ENCODE measurements at places on chromosomes 16 and 17. TPM values are rescaled to one million over a fixed set of nuclear protein-coding genes. Genes with fewer than 3 reads are reported as not detected.

GRCh38 chr16:56311208-56312027, 113.9 kb downstream of the AMFR start:
- DNase-seq: no peak

DNA sequence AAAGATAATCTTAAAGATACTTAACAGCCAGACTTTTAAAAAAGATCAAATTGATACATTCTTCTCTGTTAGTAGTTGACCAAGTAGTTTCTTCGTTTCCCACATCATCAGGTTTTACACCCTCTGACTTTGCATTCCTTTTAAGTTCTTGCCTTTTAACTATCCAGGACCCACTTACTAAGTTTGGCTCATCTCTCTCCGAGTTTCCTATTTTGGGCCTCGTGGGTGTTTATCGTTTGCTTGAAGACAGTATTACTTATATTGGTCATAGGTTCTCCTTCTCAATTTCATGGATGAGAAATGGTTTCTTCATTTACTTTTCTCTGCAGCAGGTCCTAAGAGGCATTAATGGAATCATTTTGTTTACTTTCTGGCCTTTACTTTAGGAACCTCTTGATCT, 43.2 kb downstream of the RPA1 start:
- no peak for DNase-seq

- no peak for DNase-seq
Observed at GRCh38 chr17:44062871-44063270, 3.6 kb downstream of the LSM12 start.

- DNase-seq: no peak
Observed at GRCh38 chr17:76251478-76252039, 11.3 kb upstream of the RNF157 start.

DNA sequence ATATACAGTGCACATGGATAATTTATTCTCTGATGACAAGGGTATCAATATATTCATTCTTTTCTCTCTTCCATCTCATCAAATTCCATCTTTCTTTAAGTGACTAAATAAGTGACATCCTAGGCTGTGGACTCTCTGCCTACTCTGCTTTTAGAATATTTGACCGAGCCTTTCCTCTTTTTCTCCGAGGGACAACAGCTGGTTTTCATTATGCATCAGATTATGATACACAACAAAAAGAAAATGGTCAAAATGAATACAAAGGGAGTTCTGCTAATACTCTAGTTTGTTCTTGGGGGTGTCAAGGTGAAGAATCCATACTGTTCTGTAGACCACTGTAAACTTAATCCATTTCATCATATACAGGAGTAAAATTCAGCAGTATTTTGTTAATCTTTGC, 942.6 kb downstream of the KCNJ2 start:
- DNase-seq: no peak

GRCh38 chr16:10620120-10620519, 39.7 kb upstream of the EMP2 start:
- DNase-seq: no peak

- DNase-seq: no peak
Observed at GRCh38 chr16:3602320-3602653, 9.1 kb downstream of the SLX4 start.

- DNase-seq: no peak
Observed at GRCh38 chr17:15261802-15262290, 3.3 kb downstream of the PMP22 start.

DNA sequence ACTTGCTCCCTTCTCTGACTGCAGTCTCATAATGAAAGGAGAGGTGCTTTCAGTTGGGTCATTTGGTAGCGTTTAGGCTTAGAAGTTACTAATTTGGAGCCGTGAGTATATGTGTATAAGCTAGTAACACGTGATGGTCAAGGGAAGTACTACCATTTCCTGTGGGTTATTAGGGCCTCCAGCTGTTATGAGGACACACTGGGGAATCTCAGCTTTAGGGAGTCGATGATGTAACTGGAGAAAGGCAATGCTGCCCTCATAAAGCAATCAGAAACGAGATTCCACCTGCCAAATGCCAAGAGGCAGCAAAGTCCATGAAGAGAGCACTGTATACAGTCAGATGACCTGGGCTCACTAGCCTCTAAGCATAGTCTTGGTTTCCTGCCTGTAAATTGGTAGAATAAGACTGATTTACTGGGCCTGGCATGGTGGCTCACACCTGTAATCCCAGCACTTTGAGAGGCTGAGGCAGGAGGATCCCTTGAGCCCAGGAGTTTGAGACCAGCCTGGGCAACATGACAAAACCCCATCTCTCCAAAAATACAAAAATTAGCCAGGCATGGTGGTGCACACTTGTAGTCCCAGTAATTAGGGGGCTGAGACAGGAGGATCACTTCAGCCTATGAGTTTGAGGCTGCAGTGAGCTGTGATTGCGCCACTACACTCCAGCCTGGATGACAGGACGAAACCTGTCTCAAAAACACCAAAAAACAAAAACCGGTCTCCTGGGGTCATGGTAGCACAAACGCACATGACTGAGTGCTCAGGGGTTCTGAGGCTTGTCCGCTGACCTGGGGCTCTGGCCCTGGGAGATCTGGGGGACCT, 53.0 kb downstream of the SF3B3 start:
- DNase-seq: no peak

DNA sequence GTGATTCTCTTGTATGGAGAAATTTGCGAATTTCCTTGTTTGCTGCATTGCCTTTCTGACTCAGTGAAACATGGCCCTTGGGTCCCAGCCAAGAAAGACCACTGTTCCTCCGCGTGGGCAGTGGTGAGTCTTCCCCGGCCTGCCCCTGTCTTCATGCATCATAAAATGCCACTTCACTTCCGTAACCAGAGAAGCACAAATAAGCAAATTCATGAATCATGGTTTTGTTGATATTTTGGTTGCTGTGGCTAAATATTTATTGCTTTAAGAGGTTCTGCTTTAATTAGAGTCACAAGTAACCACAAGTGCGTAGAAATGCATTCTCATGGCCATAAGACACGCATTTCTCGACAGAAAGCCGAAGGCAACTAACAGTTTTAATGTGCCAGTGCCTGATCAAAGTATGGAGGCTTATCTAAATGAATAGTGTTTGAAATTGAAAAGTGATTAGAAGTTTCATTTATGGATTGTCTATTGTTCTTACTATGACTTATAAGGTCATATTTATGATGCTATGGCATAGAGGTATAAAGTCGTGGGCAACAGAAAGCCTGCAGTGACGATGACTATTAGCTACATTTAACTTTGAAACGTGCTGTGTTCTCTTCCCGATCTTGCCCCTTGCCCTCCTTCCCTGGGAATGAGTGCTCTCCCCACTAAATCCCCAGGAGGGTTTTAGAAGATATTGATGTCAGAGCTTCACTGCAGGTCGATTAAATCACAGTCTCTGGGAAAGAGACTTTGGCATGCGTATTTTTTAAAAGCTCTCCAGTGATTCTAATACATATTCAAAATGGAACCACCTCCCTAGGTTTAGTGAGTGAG, 76.0 kb downstream of the WIPI1 start:
- no peak for DNase-seq

- no peak for DNase-seq
Observed at GRCh38 chr16:79419148-79419547, 181.4 kb downstream of the MAF start.

GRCh38 chr17:65690626-65691310, 129.3 kb upstream of the AXIN2 start:
- no peak for DNase-seq

DNA sequence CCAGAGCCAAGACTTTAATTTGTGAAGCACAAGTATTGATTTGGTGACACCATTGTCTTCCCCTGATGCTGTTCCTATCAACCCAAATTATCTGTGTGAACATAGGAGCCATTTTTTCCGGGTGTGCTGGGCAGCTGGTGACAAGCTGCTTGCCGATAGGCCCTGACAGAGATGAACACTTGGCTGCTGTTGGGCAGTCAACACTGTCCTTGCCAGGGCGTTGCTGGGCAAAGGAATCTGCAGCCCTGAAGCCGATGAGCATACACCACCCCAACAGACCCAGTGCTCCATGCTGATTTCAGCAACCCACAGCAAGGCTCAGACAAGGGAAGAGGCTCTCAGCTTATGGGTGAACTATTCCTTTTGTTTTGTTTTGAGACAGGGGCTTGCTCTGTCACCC, 105.4 kb downstream of the YPEL2 start:
- no peak for DNase-seq

DNA sequence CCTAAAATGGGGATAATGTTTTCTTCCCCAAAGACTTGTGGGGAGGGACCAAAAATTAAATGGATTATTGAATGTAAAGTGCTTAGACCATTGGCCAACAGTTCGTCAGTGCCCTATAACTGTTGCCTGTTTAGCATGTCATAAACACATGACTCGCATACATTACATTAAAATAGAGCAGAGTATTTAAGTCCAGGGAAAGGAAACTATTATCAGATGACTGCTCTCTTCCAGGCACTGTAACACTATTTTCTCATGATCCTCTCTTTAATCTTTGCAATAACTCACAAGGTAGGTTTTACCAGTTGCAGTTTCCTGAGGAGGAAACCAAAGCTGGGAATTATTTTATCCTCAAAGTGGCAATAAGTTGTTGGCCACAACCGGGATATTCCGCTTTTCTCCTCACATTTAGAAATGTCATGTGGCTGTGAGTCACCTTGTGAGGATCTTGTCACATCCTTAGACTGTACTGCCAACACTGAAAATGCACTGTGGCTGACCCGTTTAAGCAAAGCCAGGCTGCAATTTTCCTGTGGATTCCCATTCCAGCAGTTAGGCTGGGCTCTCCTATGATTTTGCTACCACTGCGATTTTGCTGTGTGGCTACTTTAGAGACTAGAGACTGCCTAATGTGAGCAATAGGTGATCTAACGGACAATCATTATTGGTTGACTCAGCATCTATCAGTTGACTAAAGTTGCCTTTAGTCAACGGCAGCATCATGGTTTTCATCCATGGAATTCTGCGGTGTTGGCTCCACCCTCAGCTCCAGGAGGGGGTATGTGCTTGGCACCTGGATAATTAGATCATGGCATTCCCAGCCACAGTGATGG, 58.3 kb upstream of the DHX40 start:
- DNase-seq: no peak

GRCh38 chr17:8470447-8471047, 34.9 kb downstream of the NDEL1 start:
- no peak for DNase-seq

Gene CTRB1
- total RNA-seq: not detected

Gene SLC47A2
- total RNA-seq: under 0.01 TPM

Gene ITGB4
- 1.2 TPM for total RNA-seq

Gene ZNF423
- total RNA-seq: 7.3 TPM

Gene NPIPA3
- total RNA-seq: 0.41 TPM

Gene UNC119
- 32.6 TPM for total RNA-seq

Gene SOX15
- 1.2 TPM for total RNA-seq

Gene NPB
- total RNA-seq: 1.2 TPM

Gene MILR1
- total RNA-seq: 0.82 TPM

Gene C1QL1
- total RNA-seq: 1.2 TPM

Gene POLR2C
- total RNA-seq: 70.9 TPM

Gene SHISA9
- 13.9 TPM for total RNA-seq

Gene TM4SF5
- not detected for total RNA-seq

Gene EXOC7
- 112 TPM for total RNA-seq

Gene TNRC6C
- total RNA-seq: 26.9 TPM

Gene HCRT
- 0.41 TPM for total RNA-seq

Gene CHD9
- 167 TPM for total RNA-seq

Gene TRAF4
- total RNA-seq: 60.3 TPM

Gene DYNLRB2
- total RNA-seq: not detected

Gene ZSCAN10
- total RNA-seq: not detected

Gene TMC5
- 0.41 TPM for total RNA-seq

Gene PRDM7
- total RNA-seq: not detected

Gene KCNAB3
- 1.2 TPM for total RNA-seq

Gene GLP2R
- not detected for total RNA-seq

Gene NTN1
- total RNA-seq: 6.5 TPM

Gene PRKAR1A
- 411 TPM for total RNA-seq

Gene AATK
- 8.2 TPM for total RNA-seq

Measured in frontal cortex (tissue), 4 donors.